ENCODE measurements at places on chromosomes 3 and 15. TPM values are rescaled to one million over a fixed set of nuclear protein-coding genes. Genes with fewer than 3 reads are reported as not detected.

Gene CCR1
- polyA plus RNA-seq = 7.3 TPM

Gene DNAH12
- polyA plus RNA-seq = 0.01 TPM

Gene SLC6A1
- polyA plus RNA-seq = 0.75 TPM

Gene ALDH1A2
- 3.6 TPM for polyA plus RNA-seq
